ENCODE measurements at places on chromosomes 2 and 18.
A peak's percentile ranks its signal among the peaks of the same experiment; 100 is the strongest.

DNA sequence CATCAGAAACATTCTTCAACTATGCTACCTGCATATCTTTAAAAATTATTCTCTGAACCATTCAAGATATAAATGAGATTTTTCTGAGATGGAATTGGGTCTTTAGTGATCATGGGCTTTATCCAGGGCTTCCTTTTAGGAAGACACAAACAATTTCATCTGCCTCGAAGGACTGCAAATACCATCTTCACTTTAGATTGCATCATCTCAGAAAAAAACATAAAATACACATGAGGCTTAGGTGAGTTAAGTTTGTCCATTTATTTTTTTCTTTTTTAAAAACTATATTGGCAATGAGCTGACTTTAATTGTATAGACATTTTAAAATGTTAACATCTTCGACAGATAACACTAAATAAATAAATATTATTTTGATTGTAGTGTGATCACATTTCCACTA, 20.1 kb downstream of the TTN start:
- no peak for DNase-seq

DNA sequence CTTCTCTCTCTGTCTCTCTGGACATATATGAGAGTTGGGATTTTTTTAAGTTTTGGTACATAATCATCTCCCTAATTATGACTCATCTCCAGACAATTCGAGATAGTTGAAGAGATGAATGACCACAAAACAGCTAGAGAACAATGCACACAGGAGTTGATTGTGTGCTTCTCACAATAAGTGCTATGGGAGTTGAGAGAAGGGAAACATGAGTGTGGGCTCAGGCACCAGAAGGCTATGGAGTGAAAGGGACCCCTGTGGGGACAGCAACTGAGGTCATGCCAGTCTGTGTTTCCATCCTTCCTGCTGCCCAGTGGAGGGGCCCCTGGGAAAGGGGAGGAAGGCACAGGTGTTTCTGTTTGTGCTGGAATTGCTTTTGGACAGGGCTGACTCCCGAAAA, 6.5 kb upstream of the YWHAQ start:
- DNase-seq: no peak

- no peak for DNase-seq
These were observed 36.6 kb upstream of the METAP1D start for GRCh38 chr2:171963198-171963597.

DNA sequence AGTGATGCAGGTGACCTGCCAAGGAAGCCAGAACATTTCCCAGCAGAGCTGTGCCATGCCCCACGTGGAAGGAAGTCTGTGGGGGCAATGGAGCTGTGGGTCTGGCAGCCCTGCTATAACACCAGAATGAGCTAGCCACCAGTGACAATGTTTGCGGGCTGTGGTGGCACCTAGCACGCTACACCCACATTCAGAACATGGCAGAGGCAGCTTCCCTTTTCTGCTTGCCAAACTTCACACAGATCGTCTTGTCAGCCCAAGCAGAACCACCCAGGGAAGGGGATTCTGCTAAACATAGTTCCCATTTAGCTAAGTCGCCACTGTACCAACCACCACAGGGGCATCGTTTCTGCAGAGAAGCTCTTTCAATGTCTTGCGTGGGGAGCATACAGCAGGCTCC, 27.0 kb upstream of the CCDC93 start:
- DNase-seq: no peak

DNA sequence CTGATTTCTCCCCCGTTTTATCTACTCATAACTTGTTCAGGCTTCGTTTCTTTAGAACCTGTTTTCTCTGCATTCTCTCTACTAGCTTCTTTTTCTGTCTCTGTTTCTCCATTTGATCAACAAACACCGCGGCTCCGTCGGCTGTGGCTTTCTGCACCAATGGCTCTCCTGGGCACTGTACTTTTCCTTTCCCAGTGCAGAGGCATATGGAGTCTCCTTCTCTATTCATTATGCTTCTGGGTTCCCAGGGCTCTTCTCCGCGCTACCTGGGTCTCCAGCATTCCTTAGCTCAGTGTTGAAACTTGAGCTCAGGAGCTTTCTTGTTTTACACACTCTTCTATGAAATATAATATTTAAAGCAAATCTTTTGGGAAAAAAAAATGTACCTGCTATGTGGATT, 196.6 kb upstream of the SOX11 start:
- no peak for DNase-seq

DNA sequence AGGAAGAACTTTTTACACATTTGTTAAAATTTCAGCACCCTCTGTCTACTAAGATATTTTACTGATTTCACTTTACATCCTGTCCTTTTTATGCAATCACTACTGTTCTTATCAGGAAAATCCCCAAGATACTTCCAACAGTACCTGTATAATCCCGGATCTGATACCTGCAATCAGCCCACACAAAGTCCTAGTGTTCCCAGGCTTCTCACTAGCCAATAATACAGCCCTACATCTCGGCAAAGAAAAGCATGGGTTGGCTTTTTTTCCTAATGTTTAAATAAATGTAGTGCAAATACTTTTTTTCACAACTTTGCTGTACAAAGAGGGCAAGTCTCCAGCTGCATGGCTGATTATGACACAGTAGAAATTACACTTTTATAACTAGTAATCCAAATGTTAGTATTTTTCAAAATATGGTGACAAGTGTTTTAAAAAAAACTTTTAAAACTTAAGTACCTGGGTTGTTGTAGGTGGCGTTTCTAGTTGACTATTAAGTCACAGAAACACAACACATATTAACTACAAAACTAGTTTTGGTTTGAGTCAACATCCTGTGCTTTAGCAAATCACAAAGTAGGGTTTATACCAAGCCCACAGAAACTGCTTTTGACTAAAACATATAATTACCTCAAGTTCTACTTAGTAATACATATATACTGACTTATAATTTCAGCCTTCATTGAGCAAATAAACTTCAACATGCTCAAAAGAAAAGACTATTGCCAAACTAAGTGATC, 19.5 kb downstream of the CNOT11 start:
- DNase-seq: no peak

GRCh38 chr18:67510831-67511230, 5.7 kb downstream of the DSEL start:
- DNase-seq: no peak

GRCh38 chr18:79527656-79528315, 132.1 kb downstream of the NFATC1 start:
- no peak for DNase-seq

GRCh38 chr2:30764021-30764800, 43.0 kb downstream of the CAPN13 start:
- DNase-seq: no peak

DNA sequence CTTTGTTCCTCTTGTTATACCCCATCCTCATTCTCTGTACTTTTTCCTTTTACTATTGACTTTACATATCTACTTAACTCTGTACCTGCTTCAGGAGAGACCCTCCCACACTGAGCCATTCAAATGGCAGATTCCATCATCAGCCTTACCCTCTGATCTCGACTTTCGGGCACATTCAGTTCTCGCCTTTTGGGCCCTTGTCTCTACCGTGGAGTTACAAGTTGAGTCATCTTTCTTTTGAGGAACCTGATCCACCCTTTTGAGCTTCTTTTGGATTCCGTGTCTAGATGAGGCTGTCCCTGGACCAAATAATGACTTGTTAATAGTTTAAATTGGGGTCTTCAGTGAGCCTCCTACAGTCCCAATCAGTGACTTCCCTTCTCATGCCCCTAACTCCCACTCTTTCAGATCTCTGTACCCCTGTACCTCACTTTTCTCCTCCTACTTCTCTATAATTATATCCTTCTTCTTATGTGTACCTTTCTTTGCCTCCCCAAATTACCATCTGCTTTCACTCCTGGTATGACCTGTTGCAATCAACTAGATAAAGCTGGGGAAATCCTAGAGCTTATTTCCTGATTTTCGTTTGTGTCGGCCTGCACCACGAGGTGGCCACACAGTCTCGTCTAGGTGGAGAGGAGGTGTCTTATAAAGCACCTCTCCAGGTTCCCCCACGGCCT, 17.2 kb downstream of the SP110 start:
- DNase-seq: no peak

- DNase-seq: no peak
These were observed 93.0 kb upstream of the CHST9 start for GRCh38 chr18:27278131-27278530.

DNA sequence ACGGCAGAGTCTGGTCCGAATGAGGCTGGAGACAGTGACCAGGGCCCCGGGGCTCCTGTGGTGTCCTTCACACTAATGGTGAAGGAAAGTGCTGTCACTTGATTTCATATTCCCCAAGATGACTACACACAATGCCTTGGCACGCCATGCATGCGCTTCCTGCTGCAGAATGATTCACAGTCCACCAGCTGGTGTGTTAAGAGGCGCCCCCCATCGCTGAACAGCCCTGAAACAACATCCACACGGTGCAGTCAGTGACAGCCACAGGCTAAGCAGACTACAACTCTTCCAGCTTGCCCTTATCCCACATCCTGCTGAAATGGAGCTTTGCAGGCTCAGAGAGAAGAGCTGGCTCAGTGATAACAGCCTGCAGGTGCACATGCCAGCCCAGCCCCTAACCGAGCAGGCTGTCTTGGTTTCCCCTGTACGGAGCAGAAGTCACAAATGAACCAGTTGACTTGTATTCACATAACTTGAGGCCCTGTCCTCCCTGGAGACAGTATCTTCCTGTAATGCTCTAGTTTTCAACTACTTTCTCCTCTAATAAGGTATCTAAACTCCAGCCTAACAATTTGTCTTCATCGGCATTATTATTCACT, 24.3 kb upstream of the CDH20 start:
- DNase-seq: no peak

GRCh38 chr2:159009940-159010339, 41.5 kb downstream of the TANC1 start:
- DNase-seq: no peak

GRCh38 chr2:433216-433615, 145.3 kb upstream of the ALKAL2 start:
- no peak for DNase-seq

DNA sequence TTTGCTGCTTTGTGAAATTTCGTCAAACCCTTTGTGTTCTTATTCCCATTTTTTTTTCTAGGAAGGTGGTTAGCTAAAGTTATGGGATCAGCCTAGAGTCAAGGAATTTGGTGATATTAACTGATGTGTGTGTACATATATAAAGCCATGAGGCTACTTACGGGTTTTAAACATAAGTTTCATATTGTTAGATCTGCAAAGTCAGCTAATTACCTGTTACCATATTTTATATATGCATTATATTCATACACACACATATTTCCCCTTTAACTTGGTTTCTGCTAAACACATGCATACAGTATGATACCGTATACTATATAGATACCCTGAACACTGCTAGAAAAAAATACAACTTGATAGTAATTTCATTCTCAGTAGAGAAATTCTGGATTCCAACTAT, 241.0 kb downstream of the NYAP2 start:
- DNase-seq: no peak

- DNase-seq: peak; percentile 54
These were observed 105.6 kb upstream of the CD302 start for GRCh38 chr2:159903443-159904126.

- DNase-seq: no peak
These were observed 99.6 kb upstream of the MCFD2 start for GRCh38 chr2:47015206-47015605.

GRCh38 chr2:20231598-20232026, 6.7 kb upstream of the SDC1 start:
- DNase-seq: no peak

- no peak for DNase-seq
These were observed 2.9 kb downstream of the NEDD4L start for GRCh38 chr18:58046794-58047555.

DNA sequence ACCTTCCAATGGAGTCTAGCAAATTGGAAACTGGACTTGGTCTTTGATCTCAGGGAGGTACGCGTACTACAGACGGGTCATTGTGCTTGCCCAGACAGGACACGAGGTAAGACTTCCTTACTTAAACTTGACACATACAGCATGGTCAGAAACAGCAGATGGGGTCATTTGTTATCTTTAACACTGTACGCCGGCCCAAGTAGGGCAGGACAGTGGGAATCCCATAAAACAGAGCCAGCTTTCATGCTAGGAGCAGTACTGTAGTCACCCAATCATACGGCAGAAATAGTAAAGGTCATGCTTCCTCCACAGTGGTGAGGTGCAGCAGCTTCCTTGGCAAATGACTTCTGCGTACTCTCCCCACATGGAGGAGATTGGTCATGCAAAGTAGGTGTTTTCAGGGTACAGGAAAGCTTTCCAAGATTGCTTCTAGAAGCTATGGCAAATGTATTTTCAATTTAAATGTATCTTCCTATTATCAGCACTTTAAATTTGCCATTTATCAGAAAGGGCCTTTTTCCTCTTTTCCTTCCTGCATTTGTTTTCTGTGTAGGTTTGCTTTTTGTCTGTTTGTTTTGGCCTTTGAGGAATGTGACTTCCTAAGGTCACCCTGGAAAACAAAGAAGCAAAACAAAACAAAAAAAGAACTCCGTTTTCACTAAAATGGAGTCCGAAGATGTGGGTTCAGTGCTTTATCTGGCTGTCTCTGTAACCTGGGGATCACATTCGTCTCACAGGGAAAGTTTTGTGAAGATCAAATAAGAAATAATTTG, 74.0 kb upstream of the DSG1 start:
- DNase-seq: no peak

DNA sequence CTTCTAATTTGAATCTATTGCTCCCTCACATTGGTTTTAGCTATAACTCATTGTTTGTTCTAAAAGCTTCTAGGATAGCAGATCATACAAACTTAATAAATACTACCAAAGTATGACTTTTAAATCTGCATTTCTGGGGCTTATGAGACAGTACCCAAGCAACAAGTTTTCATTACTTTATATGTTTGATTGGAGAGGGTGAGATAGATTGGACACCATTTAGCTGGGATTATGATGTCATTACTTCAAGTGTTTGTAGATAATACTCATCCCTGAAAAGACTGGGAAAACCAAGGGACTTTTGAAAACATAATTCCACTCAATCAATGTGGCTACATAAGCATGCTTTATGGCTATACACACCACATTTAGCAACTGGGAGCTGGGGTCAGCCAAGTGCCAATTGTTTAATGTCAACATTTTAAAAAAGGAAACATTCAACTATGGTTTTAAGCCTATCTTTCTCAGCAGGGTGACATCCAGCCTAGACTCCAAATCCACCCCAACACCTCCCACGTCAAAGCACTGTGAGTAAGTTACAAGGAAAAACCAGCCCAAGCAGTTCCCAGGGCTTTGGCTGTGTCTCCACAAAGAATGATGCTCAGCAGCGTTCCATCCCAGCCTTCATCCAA, 119.9 kb downstream of the ETAA1 start:
- DNase-seq: no peak

- no peak for DNase-seq
These were observed 128.9 kb downstream of the WDSUB1 start for GRCh38 chr2:159157361-159158209.

DNA sequence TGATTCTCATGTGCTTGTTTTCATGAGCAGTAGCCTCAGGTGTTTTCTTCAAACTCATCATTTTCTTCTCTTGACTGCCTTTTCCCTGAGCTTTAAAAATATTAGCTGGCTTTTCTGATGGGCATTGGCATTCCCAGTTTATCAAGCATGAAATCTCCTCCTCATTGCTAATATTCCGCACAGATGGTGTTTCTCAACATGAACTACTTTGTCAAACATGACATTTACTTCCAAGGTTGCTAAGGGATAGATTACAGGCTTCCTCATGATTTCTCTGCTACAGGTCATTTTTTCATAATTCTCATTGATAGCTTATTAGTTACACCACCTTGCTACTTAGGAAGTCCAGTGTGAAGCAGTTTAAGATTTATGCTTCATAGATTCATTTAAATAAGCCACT, 1116.9 kb upstream of the CNTNAP5 start:
- DNase-seq: no peak

All from effector memory CD4-positive, alpha-beta T cell (primary cell).